ENCODE measurements at places on chromosomes 2 and 18. TPM values are rescaled to one million over a fixed set of nuclear protein-coding genes. Genes with fewer than 3 reads are reported as not detected.
A peak's percentile ranks its signal among the peaks of the same experiment; 100 is the strongest.

DNA sequence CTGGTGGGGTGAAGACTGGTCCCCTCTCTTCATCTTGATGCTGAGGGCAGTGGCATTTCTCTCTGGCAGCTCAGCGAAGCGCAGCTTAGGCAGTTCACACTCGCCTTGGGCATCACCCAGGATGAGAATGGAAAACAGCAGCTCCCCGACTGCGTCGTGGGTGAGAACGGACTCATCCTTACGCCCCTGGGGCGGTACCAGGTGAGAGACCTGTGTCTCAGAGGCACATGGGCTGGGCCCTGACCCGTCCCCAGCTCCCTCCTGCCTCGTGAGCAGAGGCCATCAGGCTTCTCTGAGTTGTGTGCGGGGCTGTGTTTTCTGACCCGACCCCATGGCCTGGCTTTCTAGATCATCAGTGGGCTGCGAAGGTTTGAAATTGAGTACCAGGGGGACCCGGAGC lies 8.2 kb upstream of the CCDC74A start:
- no peaks in the 10 kb centered on the region for H3K27me3 ChIP-seq
- no peak for DNase-seq
- H3K36me3 ChIP-seq = peaks cover 5% of the 10 kb centered on the region
- no peak overlapping the region for H3K4me3 ChIP-seq
- no peak overlapping the region for H3K27ac ChIP-seq
- H3K4me1 ChIP-seq = no peaks in the 10 kb centered on the region

DNA sequence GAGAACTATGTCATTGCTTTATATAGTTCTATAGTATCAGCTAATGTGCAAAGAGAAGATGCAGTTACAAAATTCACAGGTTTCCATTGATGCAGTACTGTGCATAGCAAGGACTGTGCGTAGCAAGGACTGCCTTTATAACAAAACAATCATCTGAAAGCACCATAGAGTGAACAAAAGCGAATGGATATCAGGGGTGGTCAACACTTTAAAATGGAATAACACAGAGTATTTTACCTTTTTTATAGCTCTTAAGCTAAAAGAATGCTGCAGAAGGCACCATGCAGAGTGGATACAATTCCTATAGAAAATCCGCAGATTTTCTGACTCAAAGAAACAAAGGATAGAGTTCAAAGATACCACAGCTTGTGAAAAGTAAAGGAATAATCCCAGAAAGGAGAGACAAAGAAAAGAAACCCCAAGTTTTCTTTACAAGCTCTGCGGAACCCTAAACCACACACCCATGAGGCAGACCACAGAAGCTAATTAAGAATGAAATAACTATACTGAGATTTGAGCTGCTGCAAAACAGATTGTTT lies 229.9 kb upstream of the DTNA start:
- H3K36me3 ChIP-seq = no peaks in the 10 kb centered on the region
- no peak for DNase-seq
- H3K4me3 ChIP-seq = no peak overlapping the region
- no peaks in the 10 kb centered on the region for H3K27me3 ChIP-seq
- H3K27ac ChIP-seq = no peak overlapping the region

DNA sequence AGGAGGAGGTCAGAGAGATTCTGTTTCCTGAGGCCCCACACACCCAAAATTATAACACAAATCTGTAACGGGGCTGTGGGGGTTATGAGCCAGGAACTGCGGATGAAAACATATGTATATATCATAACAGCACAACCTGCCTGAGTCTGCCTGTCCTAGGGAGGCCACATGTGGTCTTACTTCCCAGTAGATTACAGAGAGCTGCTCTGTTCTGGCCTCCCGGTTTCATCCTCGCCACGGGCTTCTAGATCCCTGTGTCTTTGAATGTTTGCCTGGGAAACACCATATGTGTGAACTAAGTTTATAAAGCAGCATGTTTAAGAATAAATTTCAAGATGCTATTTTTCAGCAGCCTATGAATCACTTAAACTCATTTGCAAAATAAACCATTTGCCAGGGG lies 124.0 kb downstream of the TMEM200C start:
- no peak overlapping the region for H3K4me3 ChIP-seq
- no peak for DNase-seq
- H3K27ac ChIP-seq = peak overlapping the region; percentile 21
- H3K27me3 ChIP-seq = peaks cover 6% of the 10 kb centered on the region

- peaks cover 16% of the 10 kb centered on the region for H3K4me1 ChIP-seq
- DNase-seq = no peak
- H3K36me3 ChIP-seq = no peaks in the 10 kb centered on the region
- no peak overlapping the region for H3K4me3 ChIP-seq
Observed at GRCh38 chr2:4915357-4915756, 776.8 kb upstream of the SOX11 start.

TRABD2A gene
- 0.45 TPM for total RNA-seq

SLC30A3 gene
- 3.1 TPM for total RNA-seq

AQP4 gene
- total RNA-seq = 0.51 TPM
